Right forelimb (tissue), 1 donor: ENCODE measurements at places on chromosomes 2 and 18.

GRCh38 chr18:76979111-76979751 is 153.4 kb downstream of the MBP start:
- DNase-seq = no peak

GRCh38 chr2:133484106-133484505 is 84.2 kb downstream of the NCKAP5 start:
- no peak for DNase-seq

DNA sequence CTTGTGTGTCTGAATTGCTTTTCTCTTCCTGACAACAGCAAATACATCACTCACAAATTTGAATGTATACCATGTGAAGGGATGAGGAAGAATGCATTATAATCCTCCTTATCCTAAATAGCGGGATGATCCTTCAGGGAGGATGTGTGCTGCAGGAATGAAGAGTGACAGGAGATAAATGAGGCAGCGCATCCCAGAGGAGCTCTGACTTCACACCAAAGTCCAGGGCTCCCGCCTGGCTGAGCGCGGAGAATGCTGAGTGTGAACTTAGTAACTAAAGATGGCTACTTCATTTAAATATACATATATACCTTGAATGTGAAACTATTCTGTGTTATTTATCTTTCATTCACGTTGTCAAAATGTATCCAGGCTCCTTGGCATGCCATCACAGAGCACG is 145.2 kb upstream of the TPO start:
- DNase-seq = no peak

- peak; percentile 83 for DNase-seq
Measured at GRCh38 chr2:45651415-45652089, at the start of gene PRKCE. Gene PRKCE (plus strand): TSS chr2:45651675.

DNA sequence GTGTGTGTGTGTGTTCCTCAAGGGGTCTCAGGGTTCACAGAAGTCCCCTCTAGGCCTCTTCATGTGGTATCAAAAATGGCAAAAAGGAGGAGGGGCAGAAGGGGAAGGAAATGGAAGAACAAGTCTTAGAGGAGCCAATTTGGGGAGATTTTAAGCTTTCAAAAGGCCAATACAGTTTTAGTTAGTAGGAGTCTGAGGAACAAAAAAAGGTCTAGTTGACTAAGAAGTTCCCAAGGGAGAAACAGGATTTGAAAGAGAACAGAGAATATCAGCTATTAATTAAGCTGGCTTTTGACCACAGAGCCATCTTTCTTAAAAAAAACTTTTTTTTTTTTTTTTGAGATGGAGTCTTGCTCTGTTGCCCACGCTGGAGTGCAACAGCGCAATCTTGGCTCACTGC is 7.1 kb downstream of the RNF125 start:
- DNase-seq = no peak

- DNase-seq = no peak
Measured at GRCh38 chr2:64695721-64696261, 42.1 kb upstream of the SERTAD2 start.

DNA sequence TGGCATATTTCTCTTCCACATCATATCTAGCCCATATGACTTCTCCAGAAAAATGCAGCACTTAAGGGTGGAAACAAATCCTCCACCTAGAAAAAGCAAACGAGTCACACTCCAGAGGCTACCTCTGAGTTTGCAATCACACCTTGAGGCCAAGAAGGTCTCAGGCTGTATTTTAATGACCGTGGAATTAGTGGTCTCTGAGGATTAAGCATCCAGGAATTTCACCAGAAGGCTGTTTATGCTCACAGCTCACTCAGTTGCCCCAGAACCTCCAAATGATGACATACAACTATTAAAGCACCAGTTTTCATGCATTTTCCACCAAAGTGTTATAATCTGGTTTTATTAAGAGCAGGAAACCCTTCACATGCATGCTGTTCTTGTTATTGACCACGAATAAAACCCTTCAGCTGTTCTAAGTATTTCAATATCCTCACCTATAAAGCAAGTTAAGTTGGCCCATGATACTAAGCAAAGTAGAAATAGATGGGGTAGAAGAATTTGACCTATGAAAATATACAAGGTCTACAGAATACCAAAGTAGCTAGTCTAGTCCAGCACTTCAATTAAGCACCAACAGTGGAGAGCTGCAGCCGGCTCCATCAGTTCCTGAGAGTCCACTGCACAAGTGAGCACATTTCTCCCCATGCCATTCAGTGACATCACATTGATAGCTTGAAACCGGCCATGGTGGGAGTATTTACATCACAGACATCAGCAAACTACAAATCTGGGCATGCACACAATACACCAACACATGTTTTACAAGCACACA is 39.5 kb upstream of the SLC14A1 start:
- DNase-seq = no peak

DNA sequence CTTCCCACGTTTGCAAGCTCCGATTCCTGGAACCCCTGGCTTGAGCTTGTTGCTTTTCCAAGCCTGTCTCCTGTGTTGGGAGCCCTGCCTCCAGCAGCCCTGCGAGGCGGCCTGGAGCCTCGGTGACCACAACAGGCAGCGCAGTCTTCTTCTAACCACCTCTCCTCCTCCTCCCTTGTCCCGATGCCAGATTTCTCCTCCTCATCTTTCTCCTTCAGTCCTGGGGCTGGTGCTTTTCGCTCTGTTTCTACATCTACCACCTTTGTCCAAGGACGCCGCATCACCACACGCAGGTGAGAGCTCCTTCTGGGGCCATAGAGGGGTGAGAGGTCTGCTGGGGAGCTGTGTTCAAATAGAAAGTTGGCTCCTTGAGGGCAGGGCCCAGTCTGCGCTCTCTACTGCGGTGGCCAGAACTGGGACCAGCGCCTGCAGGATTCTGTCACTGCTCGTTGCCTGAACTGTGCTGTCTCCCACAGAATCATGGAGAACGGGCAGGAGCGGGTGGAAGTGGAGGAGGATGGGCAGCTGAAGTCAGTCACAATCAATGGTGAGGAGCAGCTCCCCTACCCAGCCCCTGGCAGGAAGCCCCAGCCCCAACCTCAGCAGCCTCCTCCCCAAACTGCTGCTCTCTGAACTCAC is 3.9 kb downstream of the DNAJB2 start:
- DNase-seq = no peak

DNA sequence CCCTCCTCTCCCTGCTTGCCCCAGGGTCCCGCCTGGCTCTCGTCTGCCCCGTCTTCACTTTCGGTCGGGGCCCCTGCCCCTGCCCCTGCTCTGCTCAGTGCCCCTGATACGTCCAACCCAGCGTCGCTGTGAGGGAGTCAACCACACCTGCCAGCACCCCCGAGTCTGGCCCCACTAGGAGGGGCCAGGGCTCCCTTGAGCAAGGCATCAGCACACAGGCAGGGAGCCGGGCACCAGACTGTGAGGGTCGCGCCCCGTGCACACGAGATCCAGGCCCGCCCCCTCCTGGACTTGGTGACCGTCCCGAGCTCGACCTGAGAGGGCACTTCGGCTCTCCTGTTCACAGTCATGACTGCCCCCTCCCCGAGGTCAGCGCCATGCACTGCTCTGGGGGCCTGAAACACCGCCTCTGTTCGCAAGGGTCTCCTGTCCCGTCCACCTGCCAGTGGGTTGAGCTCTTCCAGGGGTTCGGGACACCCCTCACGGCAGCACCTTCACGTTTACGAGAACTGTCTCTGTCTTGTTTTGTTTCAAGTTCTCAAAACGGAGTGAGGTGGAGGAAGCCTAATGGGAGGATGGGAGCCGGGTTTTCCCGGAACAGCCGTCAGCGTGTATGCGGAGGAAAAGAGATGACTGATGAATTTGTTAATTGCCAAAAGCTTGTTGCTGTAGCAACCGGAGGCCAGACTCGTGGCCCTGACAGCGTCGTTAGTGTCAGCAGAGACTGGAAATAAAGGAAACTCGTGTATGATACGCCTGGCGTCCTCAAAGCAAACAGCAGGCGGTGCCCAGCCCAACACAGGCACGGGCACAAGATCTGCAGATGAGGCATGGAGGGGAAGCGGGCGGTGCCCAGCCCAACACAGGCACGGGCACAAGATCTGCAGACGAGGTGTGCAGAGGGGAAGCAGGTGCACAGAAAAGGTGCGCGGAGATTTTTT is 48.2 kb upstream of the KCNG2 start:
- DNase-seq = no peak

DNA sequence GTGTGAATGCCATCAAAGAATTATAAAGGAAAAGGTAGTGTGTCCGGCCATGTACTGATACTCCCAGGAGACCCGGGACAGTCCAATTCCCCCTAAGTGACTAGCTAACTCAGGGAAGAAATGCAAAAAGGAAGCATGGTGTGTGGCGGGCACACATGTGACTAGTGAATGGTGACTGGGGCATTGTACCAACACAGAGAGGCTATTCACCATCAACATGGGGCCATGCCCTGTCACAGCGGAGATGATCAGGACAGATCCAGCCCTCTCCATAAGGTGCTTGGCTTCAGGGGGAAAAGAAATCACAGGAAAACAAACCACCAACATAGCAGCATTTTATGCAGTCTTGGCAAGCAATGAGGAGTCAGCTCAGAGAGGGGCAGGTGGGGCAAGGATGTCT is 34.3 kb downstream of the FAM168B start:
- DNase-seq = no peak

- no peak for DNase-seq
Measured at GRCh38 chr2:157498483-157498882, 54.6 kb upstream of the CYTIP start.

GRCh38 chr18:45222180-45222579 is 393.1 kb upstream of the SLC14A2 start:
- DNase-seq = no peak

- no peak for DNase-seq
Measured at GRCh38 chr2:121390082-121390692, 105.2 kb upstream of the TFCP2L1 start.

DNA sequence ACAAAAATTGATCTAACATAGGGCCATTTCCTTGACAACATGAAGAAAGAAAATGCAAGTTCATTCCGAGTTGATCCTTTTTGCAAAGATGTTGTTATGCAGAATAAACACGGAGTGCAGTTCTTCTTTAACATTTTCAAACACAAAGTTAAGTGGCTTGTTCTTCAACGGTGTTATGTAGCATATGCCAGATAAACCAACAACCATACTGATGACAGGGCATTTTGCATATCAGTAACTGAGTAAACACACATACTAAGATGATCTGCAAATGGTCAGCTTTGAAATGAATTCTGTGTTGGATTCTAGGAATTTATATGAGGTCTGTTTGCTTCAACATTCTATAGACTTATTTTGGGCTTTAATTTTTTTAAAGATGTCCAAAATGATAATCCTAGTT is 266.4 kb downstream of the GPD2 start:
- DNase-seq = no peak

DNA sequence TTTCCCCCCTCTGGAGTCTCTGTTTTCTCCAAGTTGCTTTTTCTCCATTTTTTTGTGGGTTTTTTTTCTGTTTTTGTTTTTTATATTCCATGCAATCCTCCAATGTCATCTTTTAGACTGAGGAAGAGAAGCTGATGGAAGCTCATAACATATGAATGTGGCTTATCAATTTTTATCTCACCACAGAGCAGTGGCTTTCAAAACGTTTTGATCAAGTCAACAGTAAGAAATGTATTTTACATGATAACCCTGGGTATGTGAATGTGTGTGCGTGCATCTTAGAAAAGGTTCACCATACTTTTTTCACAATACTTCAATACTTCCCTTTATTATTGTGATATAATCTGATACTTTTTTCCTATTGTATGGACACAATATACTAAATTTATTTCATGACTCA is 64.6 kb upstream of the CDCA7 start:
- no peak for DNase-seq

GRCh38 chr18:49459404-49460171 is 857 bp downstream of the DYM start:
- no peak for DNase-seq

- DNase-seq = no peak
Measured at GRCh38 chr18:36194600-36195315, 7.5 kb downstream of the MOCOS start.

- DNase-seq = no peak
Measured at GRCh38 chr2:162704496-162704895, 134.1 kb downstream of the KCNH7 start.
